ENCODE measurements at places on chromosomes 3 and 15.
A peak's percentile ranks its signal among the peaks of the same experiment; 100 is the strongest.

DNA sequence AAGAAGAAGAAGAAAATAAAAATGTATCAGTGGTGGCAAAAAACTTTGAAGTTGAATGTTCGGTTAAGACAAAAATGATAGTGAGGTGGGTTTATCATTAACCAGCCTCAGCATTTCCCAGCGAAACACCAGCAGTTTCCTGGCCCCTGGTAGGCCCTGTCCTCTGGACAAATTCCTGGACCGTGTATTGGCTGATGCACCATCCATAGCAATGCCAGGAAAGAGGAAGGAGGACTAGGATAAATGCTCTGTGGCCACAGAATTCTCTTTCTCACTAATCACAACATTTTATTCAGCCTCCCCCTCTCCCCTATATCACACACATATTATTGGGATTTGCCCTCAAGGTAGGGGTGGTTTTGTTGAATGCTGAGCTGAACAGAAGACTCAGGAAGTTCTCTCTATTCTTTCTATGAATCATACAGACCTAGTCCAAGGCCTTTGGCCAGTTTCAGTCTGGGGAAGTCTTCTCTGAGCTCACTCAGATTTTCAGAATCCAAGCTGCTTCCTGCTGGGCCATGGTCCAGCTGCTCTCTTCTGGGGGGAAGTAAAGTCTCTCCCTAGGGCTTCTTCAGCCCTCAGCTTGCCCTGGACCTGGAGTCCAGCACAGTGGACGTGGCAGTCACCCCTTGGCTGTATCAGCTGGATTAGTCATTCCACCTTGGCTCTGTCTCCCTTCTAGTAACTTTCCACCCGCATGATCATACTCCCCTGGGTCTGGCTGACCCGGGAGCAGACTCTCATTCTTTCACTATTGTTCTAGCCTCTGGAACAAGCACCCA is 27.6 kb downstream of the SLC28A1 start:
- peak; percentile 17 for DNase-seq

DNA sequence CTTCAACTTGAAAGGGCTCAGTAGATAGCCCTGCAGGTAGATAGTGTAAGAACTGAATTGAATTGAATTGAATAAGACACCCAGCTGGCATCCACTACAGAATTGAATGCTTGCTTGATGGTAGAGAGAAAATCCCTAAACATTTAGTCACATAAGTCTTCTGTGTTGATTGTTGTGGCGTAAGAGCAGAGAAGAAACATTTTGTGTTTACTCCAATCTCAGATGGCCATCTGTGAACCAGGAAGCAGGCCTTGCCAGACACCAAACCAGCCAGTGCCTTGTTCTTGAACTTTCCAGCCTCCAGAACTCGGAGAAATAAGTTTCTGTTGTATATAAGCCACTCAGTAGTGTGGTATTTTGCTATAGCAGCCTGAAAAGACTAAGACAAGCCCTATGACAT is 43.6 kb downstream of the SST start:
- no peak for DNase-seq

DNA sequence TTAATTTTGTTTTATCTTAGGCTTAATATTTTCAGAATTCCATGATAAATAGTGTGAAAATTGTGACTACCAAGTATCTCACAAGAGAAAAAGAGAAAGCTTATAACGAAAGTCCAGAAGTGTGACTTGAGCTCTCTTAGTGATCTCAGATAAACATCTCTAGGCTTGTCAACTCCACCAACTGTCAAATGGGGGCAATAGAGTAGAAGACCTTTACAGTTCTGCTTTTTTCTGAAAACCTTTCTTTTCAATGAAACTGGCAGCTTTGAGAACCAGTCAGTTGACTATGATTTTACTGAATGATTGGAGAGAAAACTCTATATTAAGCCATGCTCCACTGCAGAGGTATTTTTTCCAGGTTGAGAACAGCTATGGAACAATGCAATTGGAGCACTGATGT is 119.2 kb upstream of the TP63 start:
- DNase-seq: no peak

- no peak for DNase-seq
Measured at GRCh38 chr3:121508389-121508788, 37.4 kb downstream of the POLQ start.

- DNase-seq: no peak
Measured at GRCh38 chr3:32951410-32951811, at the start of gene CCR4. TSS of gene CCR4 (plus strand) at chr3:32951644. CDS start at chr3:32953423, 1,779 bp downstream.

- DNase-seq: no peak
Measured at GRCh38 chr15:89419370-89419984, 76.9 kb downstream of the RHCG start.

- DNase-seq: no peak
Measured at GRCh38 chr3:184218814-184219213, 10.6 kb upstream of the VWA5B2 start.

GRCh38 chr3:13644341-13645117 is 95.6 kb downstream of the FBLN2 start:
- DNase-seq: no peak

DNA sequence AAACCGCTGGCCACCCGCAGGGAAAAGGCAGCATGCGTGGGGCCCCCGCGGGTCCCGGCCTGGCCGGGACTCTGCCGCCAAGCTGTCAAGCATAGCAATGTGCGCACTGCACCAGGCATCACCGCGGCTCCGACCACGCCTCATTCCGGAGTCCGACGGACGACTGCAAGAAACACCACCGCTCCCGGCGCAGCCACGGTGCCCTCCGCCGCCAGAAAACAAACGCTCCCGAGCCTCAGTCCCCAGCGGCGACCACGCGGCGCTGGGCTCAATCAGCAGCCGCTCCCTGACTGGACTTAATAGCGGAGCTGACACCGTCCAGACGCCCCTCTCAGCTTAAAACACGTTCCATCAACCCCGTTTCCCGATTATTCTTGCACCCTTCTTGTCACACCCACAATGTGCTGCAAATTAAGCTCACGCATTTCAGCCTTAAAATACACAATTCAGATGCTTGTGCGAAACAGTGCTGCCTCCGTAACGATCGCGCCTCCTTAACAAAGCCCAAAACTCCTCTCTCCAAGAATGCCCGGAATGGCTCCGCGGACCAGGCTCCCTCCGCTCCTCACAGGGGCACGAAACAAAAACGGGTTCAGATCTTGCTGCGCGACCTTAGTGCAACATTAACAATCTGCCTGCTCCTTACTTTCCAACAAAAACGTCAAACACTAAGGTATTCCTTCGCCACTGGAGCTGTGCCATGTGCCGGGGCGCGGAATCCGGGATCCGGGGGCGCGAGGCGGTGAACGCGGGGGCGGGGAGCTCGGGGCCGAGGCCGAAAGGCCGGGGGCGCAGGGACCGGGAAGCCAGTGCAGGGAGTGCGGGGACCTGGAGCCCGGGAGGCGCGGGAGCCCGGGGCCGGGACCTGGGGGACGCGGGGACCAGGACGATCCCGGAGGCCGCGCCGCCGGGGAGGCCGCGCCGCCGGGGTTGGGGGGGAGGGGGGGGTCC is 655 bp downstream of the CYFIP1 start:
- peak; percentile 70 for DNase-seq

- DNase-seq: no peak
Measured at GRCh38 chr3:8458238-8458661, 43.4 kb upstream of the LMCD1 start.

DNA sequence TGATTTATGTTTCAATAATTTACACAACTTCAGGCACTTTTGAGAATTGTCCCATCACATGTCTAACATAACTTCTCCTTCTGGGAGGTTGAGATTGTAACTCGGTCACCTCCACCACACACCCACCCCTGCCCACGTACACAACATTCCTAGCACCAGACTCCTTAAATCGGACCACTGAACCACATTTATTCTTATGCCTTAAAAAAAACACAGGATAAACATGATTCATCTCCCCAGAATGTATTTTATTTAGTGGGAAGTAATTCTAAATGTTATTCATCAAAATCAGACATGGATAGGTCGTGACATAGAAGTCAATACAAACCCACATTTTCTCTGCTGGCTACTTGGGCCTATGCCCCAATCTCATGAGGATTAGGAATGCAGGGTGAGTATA is 3.0 kb downstream of the SNTN start:
- no peak for DNase-seq

GRCh38 chr3:39029556-39029955 is 22.2 kb downstream of the SCN11A start:
- no peak for DNase-seq

DNA sequence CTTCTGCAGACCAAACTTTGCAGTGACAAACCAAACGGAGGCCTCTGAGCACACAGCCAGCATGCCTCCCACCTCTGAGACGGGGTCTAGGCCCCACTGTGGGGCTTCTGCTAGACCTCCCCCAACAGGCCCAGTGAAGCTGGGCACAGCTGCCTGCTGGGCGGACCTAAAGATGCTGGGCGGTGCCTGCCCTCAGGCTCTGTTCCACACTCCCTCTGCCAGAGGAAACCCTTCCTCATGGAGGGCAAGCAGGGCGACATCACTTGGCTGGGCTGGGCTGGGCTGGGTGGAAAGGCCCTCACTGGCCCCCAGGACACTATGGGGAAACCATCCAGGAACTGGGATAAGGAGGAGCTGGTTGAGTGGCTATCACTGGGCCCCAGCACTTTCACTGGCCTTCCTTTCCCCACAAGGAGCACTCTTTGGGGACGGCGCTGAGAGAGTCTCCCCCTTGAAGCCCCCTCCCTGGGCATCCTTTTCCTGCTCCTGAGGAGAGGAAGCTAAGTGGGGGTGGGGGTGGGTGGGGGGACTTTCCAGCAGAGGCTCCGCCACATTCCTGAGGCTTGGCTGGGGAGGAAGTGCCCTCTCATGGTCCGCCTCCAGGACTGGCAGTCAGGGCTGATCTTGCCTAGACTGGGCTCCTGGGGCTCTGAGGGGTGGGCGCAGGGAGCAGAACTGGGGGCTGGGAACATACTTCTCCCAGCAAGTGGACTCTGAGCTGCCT is 98.1 kb upstream of the HACD2 start:
- no peak for DNase-seq

- DNase-seq: no peak
Measured at GRCh38 chr15:82870727-82871320, 61.4 kb downstream of the WHAMM start.

- DNase-seq: no peak
Measured at GRCh38 chr3:78860567-78860966, 907.2 kb downstream of the ROBO1 start.

DNA sequence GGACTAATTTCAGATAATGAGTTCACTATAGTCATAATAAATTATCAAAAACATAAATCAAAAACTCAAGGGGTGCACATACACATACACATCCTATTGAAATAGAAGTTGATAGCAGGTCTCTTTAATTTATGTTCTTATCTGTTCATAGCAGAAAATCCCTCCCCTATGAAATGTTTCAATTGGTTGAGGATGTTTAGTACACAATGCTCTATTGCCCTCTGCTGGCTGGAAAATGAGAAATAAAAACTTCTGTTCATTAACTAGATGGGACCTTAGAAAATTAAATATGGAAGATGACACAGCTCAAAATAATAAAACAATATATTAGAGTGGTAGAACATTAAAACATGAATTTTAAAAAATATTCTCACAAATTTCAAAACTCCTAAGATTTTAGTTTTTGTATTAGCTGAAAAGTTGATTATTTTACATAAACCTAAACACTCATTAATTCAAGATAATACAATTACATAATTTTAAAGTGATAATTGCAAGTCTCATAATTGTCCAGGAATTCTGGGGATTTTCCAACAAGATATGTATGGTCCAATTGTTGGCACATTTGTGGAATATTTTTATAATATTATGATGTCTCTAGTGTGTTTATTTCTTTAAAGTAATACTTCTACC is 735.0 kb downstream of the ROBO1 start:
- peak; percentile 67 for DNase-seq

DNA sequence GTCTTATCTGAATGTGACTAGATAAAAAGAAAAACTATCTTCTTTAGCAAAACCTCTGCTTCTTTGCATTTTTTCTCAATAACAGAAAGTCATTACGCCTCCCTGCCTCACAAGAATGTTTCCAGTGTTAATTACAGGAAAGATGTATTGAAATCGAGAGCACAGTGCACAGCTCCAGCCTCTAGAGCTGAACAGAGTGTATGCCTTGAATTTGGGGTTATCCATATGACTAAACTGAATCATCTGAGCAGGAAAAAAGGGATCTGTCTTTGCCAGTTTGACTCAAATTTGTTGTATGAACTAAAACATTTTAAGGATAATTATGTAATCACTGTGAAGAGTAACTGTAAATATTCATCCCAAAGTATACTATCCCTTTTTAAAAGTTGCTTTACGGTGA is 149.1 kb upstream of the CGNL1 start:
- no peak for DNase-seq

DNA sequence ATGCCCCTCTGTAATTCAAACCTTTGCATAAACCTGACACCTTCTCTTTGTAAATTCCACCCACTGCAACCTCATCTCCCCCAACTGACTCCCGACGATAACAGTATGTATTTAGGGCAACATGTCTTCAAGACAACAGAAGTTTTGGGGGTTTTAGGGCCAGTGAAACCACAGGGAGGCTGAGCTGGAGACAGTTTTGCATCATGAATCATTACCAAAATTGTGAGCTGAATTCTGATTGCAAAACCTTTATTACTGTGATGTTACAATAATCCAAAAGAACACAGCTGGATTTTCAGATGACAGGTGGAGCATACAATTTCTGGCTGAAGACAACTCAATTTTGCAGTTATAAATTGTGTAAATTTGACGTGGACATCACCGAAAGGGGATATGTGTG is 281.3 kb upstream of the TTC14 start:
- DNase-seq: no peak

DNA sequence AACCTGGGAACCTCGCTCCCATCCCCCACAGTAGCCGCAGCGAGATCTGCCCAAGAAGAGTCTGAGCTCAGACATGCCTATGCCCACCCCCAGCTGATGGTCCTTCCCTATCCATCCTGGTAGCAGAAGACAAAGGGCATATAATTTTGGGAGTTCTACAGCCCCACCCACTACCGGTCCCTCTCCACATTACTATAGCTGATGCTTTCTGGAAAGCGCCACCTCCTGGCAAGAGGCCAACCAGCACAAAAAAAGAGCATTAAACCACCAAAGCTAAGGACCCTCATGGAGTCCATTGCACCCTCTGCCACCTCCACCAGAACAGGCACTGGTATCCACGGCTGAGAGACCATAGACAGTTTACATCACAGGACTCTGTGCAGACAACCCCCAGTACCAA is 168.4 kb downstream of the MEGF11 start:
- DNase-seq: peak; percentile 14

- peak; percentile 81 for DNase-seq
Measured at GRCh38 chr15:51227940-51228732, 110.3 kb downstream of the CYP19A1 start.

DNA sequence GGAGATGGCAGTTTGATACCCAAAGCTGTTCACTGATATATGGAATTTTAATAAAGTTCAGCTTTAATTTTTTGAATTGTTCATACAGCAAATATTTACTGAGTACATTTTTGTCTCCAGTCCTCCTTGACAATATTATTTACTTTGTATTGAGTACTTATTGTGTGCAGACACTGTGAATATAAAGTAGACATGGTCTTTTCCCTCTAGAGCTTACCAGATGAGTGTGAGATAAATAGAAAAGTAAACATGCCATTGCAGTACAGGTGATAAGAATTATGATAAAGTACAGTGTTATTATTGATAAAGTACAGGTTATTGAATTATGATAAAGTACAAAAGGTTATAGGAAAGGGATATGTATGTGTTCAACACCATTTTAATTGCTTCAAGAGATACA is 2.1 kb downstream of the UBA5 start:
- no peak for DNase-seq
